ENCODE measurements at places on chromosomes 4 and X.

DNA sequence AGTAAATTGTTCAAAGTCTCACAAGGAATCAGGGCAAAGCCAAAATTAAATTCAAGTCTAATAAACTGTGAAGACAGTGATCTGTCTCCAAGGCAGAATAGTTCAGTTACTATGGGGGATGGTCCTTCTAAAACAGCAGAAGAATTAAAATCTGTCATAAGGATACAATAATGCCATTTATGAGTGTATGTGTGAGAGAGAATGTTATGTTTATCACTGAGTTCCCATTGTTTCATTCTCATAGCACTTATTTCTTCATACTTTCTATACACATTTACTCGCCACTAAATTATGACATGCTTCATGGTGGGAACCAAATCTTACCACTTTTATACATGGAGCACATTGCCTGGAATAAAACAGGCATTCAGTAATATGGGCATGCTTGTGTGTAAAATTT lies 102.5 kb downstream of the AMMECR1 start:
- no peak for DNase-seq

DNA sequence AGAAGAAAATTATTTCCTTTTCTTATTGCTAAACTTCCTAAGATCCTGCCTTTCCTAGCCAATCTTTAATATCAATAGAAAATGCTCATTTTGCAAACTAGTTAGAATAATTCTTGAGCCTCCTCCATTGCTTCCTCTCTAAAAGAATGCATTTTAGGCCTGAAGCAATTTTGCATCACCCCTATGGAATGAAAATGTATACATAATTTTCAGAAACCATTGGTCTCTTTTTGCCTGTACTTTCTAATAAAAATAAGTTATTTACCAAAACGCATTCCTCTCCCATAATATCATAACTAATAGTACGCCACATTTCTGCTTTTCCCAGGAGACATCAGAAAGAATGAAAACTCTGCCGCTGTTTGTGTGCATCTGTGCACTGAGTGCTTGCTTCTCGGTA lies 1.7 kb downstream of the MUC7 start:
- DNase-seq: no peak

- no peak for DNase-seq
Measured at GRCh38 chr4:25245181-25245580, 11.3 kb downstream of the PI4K2B start.

DNA sequence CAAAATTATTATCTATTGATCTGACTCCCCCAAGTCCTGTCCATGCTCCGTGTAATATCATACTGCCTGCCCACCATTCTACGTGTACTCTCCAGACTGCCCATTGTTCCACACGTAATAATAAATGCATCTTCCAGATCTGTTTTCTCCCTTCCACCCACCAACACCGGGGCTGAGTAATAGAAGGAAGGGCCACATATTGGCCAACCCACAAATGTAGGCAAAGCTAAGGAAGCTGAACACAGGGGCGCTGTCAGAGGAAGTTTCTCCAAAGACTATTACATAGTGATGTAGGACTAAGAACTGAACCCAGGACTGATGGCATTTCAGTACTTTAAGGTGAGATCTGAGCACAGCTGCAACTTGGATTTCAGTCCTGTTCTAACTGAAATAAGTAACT lies 135.8 kb upstream of the GUCY1A1 start:
- no peak for DNase-seq

DNA sequence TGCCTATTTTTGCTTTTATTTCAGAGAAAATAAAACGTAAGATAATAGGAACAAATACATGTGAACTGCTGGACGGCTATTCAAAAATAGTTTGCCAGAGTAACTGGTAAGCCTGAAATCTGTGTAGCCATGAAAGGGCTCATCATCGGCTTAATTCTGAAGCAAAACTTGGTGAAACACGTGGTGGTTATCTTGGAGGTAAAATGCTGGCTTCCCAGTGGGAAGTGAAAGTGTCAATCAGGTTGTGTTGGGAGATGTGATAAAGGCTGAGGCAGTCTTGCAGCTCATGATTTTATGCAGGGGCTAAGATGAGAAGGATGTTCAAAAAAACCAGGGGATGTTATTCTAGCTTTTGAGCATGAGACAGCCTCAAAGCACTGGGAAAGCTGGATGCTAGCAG lies 36.1 kb upstream of the TLR2 start:
- no peak for DNase-seq

GRCh38 chr4:155805016-155805415 lies 46.2 kb downstream of the GUCY1B1 start:
- DNase-seq: no peak

- DNase-seq: no peak
Measured at GRCh38 chr4:7273738-7274297, 81.5 kb downstream of the SORCS2 start.

DNA sequence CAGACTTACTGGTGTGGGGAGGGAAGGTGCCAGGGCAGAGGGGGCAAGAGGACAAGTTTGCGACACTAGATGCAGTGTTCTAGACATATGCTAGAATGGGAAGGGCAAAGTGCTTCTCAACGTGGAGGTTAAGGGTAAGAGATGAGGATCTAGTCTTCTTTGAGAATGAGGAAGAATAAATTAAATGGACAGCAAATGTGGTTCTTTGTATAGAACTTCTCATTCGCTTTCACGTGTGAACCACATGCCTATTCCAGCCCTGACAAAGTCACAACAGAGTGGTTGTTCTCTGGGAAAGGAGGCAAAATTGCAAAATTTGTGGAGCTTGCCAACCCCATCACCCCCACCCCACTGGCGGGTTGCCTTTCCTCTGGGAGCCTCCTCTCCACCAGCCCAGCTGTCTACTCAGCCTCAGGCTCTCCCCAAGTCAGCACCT lies 1.5 kb upstream of the ANXA5 start:
- DNase-seq: no peak

DNA sequence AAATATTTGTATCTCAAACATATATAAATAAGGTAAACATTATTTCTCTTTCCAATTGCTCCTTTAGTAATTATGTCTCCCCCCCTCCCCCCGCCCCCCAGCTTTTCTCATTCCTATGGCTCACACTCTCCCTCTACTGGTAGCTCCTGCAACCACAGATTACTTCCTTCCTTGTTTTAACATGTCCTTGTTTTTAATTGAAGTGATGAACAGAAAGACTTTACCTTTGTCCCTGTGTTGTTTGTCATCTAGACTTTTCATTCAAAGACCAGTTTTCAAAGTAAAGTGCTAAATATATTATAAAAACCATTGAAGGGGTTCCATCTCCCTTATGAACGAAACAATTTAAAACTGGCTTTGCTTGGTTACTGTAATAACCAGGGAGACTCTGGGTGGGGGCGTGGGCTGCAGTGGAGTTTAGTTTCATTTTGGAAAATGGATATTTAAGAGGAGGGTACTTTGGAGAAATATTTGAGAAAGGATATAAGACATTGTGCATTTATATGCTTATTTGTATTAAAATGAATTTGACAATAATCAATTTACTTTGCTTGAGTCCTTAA lies 352.9 kb downstream of the RAPGEF2 start:
- DNase-seq: no peak
